ENCODE measurements at places on chromosomes 6 and 20.
A peak's percentile ranks its signal among the peaks of the same experiment; 100 is the strongest.

DNA sequence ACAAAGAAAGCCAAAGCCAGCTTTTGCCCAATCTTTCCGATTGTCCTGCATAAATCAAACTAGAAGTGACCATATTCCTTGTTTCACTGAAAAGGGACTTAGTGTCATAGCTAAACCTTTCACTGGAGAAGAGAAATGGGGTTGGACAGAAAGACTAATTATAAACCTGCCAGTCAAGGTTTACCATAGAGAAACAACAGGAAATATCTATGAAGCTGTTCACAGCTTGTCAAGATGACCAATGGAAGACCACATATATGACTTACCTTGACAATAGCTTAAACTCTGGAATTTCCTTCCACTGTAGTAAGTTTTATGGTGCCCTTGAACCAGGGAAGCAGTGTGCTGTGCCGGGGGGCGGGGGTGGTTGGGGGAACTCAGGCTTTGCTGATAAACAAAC, 107.7 kb upstream of the PHACTR1 start:
- no peak for DNase-seq

DNA sequence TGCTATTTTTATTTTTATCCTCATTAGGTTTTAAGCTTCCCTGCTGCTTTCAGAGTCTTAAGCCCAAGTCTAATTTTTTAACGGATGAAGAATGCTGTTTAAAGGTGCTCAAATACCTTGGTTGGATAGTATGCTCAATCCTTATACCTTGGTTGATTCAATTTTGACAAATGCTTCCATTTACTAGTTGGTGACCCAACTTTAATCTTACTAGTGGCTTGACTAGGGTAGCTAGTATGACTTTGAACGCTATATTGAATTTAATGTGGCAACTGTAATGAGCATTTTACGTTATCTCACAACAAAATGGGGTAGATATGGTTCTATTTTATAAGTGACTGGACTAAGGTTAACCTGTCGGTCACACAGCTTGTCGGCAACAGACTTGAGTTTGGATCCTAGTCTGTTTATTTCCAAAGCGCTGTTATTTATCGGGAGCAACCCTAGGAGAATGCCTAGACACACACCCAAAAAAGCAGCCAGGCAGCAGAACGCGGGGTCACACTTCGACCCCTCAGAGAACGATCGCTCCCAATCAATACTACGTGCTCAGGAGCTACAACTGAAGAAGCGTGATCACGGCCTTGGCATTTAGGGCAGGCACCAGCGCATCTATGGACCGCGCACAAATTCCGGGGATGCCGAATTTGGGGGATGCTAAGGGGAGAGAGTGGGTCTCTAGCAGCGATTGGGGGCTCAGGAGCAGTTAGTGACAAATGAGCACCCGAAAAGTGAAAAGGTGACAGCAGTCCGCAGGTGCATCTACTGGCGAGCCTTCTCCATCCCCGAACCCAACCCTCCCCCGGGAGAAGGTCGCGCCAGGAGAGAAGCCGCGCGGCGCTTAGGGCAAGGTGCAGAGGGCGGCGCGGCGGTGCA, 586 bp upstream of the ALDH5A1 start:
- no peak for DNase-seq

GRCh38 chr6:41621367-41621766, 16.9 kb upstream of the MDFI start:
- DNase-seq: no peak

DNA sequence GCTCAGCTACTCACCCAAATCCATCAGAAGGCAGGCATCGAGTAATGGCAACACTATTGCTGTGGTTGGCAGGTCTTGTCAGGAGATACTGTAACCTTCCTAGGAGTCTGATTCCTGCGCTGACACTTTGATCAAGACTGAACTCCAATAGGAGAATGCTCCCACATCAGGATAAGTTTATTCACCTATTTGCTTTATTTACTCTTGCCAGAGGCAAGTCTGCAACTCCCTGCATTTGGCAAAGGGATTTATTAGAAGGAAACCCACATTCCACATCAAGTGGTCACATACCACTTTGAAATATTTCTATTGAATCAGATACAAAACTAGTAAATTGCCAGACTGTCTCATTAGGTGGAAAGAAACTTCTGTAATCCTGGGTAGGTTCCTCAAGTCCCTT, 43.5 kb downstream of the ZFAND3 start:
- no peak for DNase-seq

GRCh38 chr6:83008626-83009025, 57.0 kb downstream of the UBE3D start:
- no peak for DNase-seq

GRCh38 chr6:73455865-73456629, 4.0 kb upstream of the CGAS start:
- no peak for DNase-seq

DNA sequence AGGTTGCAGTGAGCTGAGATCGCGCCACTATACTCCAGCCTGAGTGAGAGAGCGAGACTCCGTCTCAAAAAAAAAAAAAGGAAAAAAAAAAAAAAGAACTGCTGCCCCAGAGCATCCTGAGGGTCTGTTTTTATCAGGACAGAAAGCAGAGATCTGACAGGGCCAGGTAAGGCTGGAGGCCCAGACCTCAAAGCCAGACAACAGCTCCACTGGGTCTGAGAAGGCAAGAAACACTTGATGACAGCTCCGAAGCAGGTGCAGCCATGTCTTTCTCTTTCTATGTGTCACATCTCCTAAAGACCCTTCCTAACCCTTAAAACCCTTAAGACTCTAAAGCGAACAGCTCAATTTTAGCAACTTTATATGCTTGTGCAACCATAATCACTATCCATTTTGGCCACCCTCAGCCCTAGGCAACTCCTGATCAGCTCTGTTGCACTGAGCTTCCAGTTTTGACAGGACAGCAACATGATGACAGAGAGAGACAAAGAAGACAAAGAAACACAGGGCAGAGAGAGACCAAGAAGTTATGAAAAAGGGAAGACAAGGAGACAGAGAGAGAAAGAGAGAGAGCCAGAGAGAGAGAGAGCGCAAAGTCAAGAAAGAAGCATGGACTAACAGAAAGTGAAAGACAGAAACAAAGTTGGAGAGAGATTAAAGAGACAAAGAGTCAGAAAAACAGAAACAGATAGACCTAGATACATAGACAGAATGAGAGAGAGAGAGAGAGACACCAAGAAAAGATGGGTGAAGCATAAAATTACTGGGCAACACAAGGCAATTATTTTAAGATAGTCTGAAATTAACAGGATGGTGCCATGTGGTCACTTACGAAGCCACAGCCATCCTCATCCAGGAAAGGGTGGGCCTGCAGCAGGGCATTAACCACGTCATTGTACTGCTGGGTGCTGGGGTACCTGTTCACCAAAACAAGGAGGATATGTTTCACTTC, 39.2 kb downstream of the SAMD3 start:
- DNase-seq: no peak

- peak; percentile 54 for DNase-seq
These were observed 16.1 kb upstream of the ZNF217 start for GRCh38 chr20:53609491-53610445.

GRCh38 chr20:50471231-50471630, 39.0 kb upstream of the PTPN1 start:
- no peak for DNase-seq

DNA sequence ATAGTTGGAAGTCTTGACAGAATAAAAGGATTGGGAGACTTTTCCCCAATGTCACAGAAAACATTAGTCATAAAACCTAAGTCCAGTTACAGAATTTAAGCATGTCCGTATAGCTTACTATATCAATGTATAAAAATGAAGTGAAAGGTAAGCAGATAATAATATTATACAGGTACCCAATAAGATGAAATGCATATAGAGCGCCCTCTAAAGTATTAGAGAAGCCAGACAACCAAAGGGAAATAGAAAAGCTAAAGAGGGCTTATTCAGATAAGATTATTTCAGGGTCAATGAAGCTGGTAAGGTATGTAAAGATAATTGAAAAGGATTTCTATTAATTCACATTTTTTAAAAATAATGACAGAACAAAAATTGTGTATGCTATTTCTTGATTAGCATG, 947.7 kb upstream of the MAP3K7 start:
- no peak for DNase-seq

GRCh38 chr6:108958900-108959770, 110.9 kb downstream of the ARMC2 start:
- DNase-seq: no peak

GRCh38 chr6:136360783-136361182, 71.1 kb upstream of the BCLAF1 start:
- DNase-seq: no peak

GRCh38 chr6:1781817-1782184, 172.1 kb downstream of the FOXC1 start:
- no peak for DNase-seq

DNA sequence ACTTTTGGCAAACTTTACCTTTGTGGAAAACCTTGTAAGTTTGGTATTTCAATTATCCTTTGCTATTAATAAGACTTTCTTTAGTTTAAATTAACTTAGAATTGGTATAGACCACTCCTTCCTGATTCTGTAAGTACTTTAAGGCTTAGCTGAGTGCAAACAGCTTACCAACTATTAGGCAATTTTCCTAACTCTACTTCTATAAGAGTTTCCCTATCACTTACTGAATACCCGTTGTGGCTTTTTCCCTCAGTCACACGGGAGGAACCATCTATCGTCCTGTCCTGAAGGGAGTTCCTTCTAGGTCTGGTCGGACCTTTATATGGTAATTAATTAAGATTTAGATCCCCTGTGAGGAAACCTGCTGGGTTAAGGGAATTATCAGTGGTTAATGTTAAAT, 9.6 kb downstream of the SLC35A1 start:
- DNase-seq: no peak

DNA sequence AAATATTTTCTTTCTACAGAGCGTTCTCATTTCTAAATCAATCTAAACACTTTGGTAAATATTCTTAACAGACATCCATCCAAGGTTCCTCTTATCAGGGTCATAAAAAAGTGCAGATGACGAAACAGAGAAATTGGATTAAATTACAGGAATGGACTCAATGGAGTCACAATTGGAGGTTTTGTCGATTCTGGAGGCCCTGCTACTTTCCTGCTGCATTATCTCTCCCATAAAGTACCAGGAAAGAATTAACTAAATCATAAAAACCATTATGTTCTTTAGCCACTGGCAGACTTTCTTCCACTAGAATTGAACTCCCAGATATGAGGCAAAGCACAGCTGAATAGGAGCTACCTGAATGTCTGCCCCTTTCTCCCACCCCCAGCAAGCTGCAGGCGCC, 610.6 kb downstream of the HDGFL1 start:
- no peak for DNase-seq

DNA sequence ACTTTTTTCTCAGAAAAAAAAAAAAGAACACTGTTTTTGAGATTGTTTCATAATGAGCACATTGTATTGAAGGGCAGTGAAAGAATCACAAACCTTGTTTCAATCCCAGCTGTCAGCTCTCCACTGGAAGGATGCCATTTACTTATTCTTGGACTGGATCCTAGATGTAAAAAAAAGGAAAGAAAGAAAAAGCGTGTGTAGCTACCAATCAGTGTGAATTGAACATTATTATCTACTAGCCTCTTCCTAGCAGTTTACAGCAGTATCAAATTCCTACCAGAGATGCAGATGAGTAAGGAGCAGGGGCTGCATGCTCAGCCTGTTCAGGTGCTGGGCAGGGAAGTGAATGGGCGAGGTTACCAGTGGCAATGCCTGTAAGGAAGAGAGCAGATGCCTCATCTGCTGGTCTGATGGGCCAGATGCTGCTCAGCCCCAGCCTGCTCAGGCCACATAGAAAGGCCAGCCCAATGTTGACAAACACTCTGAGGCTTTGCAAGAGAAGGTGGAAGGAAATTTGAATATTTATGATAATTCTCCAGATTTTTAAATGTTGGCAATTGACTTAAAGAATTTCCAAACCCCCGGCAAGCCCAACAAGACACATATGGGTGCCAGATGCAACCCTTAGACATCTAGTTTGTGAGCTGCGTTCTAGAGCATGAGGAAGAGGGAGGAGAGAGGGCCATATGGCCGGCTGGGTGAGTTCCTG, 189.5 kb downstream of the IBTK start:
- DNase-seq: no peak

DNA sequence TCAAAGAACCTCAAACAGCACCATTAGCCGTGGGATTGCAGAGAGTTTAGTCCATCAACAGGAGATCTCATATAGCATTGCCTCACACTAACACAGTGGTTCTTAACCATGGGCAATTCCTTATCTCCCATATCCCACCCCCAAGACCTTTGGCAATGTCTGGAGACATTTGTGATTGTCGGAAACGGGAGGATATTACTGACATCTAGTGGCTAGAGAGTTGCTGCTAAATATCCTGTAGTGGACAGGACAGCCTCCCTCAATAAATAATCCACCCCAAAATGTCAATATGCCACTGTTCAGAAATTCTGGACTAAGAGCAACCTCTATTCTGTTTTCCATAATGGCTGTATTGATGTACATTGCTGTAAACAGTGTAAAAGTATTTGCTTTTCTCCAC, 210.1 kb upstream of the CCN2 start:
- no peak for DNase-seq

Data from stimulated activated CD4-positive, alpha-beta T cell treated with anti-CD3 and anti-CD28 coated beads, Interleukin-15, amount 100 ng/mL, for 1 hour (primary cell).